Caco-2 (cell line): ENCODE measurements at places on chromosomes 5 and 9.

- DNase-seq = no peak
Observed at GRCh38 chr5:159163027-159163700, 46.2 kb downstream of the RNF145 start.

DNA sequence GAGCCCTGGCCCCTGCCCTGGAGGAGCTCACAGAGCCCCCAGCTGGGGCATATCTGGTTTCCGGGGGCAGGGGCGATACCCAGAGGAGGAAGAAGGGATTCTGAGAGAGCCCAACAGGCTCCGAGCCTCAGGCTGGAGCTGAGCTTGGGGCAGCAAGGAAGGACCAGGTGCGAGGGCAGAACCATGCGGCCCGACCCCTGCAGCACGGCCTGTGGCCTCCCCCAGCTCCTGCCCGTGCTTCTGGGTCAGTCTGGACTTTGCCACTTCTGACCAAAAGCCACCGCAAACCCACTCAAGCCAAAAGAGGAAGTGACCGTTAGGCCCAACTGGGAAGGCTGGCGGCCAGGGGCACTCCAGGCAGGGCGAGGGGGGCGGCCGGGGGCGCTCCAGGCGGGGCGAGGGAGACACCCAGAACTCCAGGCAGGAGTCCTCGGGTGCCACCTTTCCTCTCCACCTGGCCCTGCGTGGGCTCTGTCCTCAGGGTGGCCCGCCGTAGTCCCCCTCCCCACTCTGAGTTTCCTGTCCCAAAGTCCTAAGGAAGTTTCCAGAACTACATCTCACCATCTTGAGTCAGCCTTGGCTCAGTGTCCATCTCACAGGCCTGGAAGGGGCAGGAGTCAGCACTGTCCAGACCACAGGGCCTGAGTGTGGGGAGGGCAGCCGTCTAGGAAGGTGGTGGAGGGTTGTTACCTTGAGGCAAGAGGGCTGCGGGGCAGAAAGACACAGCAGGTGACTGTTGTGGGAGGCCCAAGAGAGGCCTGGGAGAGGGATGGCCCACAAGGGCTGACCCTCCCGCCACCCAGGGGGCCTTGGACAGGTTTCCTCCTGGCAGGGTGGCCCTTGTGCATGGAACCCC is 946 bp upstream of the LTC4S start:
- no peak for DNase-seq

GRCh38 chr9:92640398-92641091 is 29.4 kb downstream of the IPPK start:
- no peak for DNase-seq

DNA sequence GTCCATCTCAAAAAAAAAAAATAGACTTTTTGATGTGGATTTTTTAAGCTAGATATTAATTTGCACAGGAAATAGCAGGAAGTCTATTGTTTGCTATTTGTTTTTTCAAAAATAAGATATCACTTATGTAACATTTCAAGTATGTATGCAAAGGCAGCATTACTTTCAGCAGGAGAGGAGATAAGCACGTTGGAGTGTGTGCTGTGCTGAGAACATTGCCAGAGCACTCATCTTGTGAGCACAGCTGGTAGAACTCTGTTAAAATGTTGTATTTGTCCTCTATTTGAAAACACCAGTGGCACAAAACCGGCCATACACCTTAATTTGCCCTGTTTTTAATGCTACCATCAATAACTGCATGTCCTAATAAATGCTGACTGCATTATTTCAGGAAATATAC is 1061.9 kb upstream of the CDH18 start:
- no peak for DNase-seq

DNA sequence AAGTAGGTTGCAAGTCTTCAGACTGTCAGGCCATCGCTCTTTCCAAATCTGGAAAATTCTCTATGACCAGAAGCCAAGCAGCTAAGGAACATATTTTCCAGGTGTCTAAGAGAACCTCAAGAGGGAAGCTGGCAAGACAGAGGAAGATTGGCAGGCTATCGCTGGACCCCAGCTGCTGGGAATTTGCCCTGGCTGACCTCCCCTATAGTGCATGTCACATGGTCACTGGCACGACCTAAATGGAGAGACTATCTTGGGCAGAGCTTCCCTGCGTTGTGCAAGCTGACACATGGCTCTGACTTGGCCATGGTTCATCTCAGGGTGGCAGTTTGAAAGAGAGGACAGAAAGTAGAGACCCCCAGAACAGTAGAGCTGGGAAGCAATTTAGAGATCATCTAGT is 104.9 kb upstream of the ZNF618 start:
- no peak for DNase-seq

DNA sequence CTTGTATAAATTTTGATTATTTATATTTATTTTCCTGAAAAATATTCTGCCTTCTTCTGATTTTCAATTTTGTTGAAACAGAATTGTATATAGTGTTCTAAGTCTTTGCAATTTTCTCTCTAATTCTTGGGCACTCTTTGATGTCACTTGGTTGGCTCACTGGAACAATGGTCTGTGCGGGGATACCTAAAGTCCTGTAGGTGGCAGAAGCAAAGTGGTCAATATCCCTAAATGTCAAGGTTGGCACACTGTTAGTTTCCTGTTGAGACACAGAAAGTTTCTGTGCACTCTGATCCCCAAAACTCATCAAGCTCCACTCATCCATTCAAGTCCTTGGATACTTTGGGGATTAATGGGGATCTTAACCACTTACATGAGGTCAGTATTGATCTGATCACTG is 480.8 kb upstream of the CCNG1 start:
- DNase-seq = peak; percentile 3

DNA sequence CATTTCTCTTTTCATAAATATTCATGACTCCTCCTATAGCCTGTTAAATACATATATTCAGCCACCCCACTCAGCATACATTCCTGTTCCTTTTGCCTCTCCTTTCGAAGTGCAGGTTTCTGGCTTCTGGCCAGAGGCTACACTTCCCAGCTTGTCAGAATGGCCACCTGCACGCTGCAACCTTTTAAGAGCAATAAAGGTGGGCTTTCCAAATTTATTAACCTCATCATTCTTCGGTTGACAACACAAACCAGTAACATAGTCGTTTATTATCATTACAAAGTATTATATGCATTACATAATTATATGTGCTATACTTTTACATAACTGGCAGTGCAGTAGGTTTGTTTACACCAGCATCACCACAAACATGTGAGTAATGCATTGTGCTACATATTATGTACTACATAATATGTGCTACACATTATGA is 16.5 kb upstream of the TMEM171 start:
- DNase-seq = no peak

DNA sequence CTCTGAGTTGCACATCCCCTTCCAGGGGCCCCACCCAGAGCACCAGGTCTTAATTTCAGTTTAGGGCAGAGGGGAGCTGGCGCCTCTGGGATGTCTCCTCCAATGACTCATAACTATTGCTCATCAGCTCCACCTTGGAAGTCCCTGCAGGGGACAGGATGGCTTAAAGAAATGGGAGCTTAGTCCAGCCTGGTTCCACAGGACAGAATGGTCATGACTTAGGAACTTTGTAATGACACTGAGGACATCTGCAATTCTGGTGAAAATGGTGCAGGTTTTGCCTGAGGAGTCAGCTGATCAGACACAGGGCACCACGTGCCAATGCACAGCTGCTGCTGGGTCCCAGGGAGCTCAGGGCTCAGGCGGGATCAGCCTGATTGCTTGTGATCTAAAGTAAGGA is 16.4 kb upstream of the PPP1R26 start:
- no peak for DNase-seq

DNA sequence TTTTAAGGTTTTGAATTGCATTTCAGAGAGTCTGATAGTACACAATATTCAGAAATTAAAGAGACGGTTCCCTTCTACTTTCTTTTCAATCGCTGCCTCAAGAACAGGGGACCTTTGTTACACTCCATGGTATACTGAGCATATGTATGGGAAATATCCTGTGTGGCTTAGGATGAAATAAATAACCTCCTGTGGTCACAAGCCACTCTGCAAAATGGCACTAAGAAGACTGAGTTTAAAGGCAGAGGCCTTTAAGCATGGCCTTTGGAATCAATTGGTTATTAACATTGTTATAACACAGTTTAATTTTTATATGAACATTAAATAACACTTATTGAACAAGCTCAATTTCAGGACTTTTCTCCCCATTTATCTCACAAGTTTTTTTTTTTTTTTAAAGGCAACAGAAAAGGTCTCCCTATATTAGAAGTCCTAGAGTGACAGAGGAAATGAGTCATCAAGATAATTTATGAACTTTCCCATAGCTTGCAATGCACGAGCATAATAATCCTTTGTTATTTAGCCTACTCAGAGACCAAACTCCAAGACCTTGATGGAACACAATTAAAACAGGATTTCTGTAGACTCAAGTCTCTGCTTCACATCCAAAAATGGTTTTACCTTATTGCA is 341.9 kb downstream of the TMEM167A start:
- DNase-seq = no peak

DNA sequence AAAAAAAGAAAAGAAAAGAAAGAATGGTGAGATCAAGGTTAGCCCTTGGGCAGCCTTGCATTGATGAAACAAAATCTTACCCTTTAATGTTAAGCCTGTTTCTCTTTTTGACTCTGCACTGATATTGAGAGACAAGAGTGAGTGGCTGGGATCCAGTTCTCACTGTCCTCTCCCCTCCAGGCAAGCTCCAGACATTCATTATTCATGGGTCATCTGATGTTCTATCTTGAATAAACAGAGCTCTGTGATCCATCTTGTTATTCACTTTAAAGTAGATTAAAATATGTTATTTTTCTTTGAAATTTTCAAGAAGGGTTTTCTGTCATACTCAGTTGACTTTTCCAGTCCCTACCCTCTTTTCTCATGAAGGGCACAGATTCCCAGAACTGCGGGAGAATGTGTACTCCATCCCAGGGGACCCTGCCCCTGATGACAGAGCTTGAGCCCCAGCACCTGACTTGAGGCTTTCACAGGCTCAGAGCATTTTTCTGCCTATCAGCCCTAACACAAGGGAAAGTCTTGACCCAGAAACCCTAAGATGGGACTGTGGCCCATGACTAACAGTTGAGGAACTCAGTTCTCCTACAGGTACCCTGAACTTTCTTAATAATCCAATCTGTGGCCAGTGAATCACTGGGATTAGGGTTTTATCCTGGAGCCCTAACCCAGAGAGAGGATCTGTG is 24.1 kb downstream of the ACTL7B start:
- no peak for DNase-seq

- no peak for DNase-seq
Observed at GRCh38 chr9:115035841-115036612, 81.9 kb downstream of the TNC start.

DNA sequence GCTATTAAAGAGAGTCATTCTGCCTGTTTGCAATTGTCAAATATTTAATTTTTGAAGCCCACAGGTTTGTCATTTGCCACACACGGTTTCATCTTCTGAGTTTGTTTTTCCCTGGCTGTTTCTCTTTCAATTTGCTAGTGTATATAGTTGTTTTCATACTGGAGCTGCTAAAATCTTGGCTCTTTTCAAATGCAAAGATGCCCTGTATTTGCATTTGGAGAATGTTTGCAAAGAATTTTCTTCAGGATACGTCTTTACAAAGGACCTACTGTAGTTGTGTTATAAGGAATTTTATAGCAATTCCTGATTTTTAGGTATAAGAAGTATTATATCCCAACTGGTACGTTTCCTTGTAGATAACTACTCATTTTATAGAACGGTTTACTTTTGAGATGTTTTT is 48.0 kb downstream of the IZUMO3 start:
- no peak for DNase-seq

GRCh38 chr9:135608294-135608998 is 30.9 kb downstream of the GLT6D1 start:
- no peak for DNase-seq

GRCh38 chr5:134581241-134581981 is 51.2 kb downstream of the SAR1B start:
- peak; percentile 32 for DNase-seq

DNA sequence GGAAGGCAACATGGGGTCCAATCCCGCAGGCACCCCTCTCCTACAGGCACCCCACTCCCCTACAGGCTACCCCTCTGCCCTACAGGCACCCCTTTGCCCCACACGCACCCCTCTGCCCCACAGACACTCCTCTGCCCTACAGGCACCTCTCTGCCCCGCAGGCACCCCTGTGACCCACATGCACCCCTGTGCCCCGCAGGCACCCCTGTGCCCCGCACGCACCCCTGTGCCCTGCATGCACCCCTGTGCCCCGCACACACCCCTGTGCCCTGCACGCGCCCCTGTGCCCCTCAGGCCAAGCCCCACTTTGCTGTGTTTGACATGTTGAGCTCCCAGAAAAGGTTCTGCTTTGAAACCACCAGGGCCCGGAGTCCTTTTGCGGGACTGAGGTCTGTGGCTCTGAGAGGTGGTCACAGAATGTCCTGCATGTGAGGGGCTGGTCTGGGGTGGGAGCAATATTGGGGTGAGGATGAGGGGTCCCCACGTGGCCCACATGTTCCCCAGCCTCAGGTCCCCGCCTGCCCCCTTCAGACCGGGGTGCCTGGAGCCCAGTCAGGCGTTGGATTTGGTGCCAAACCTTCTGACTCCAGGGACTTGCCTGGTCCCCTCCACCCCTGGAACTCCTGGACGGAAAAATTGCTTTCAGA is 616 bp upstream of the QRFP start:
- no peak for DNase-seq

DNA sequence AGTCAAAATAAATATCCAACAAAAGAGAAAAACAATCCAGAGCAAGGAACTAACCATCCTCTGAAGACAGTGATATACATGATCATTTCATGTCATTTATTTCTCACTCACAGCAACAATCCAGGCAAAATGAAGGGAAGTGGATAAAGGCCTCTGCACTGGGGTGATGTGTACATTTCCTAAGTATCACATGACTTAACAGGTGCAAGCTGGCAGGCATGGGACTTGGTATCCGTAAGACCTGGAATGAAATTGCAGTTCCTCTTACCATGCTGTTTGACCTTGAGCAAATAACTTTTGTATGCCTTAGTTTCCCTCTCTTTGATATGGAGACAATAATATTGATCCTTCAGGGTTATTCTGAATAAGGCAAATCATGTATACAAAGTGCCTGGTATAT is 77.6 kb downstream of the PRLR start:
- DNase-seq = no peak

GRCh38 chr9:100759215-100759614 is 181.3 kb downstream of the CAVIN4 start:
- DNase-seq = no peak

- DNase-seq = no peak
Observed at GRCh38 chr9:101689039-101689438, 49.4 kb downstream of the GRIN3A start.

GRCh38 chr9:133700819-133701320 is 37.3 kb downstream of the SARDH start:
- DNase-seq = no peak

GRCh38 chr5:133873449-133873848 is 95.0 kb downstream of the C5orf15 start:
- no peak for DNase-seq
